ENCODE measurements at places on chromosomes 5 and 9.

- DNase-seq = no peak
These were observed 29.1 kb upstream of the BRINP1 start for GRCh38 chr9:119398350-119398749.

DNA sequence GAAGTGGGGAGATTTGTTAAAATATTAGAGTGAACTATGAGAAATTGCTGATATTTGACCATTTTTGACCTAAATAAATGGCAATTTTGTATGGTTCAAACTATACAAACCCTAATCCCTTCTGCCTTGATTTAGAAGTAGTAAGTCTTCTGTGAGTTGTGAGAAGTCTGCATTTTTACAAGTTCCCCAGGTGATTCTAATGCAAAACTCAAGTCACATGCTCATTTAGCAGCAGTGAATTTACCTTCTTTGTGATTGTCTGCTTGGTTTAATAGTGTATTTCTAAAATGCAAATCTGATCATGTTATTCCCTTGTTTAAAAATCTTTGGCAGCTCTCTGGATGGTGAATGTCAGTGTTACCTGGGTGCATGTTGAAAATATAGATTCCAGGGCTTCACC is 2.8 kb downstream of the MEGF10 start:
- no peak for DNase-seq

GRCh38 chr5:39083968-39084367 is 9.8 kb upstream of the RICTOR start:
- DNase-seq = no peak

DNA sequence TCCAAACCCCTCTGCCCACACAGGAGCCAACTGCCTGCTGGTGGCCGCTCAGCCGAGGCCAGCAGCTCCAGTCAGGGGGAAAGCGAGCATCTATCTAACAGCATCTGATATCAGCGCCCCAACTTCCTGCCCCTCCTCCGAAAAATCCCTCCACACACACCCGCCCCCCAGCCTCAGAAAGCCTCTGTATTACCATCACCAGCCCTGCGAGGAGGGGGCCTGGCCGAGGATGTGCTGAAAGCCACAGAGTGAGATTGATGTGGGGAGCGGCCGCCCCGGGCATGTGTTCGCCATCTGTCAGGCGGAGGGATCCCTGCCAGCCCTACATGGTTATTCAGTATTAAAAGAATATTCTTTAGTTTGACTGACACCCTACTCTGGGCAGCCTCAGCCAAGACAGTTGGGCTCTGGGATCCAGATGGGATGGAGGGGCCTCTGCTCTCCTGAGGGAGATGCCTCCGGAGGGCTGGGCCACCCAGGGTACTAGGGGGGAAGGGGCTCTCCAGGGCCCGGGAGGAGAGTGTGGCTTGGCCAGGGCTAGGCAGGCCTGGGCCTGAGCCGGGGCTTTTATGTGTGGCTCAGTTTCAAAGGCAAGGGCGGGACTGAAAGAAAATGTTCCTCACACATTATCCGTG is 98.0 kb downstream of the HSD17B3 start:
- DNase-seq = no peak

GRCh38 chr5:157247267-157247666 is 18.7 kb upstream of the CYFIP2 start:
- no peak for DNase-seq

DNA sequence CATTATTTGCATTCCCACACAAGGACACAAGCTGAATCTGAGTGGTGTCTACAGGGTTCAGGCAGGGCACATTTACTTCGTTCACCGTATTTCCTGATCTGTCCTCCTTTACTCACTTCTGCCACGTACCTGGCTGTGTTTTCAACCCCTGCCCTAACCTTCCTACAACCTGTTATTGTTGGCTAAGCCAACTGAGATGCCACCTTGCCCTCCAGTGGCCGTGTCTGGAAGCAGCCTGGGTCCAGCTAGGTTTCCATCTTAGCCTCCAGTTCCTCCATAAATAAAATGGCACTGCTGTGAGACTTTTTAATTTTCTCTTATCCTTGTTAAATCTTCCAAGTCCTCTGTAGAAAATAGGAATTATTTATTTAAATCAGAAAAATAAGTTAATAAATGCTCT is 64.8 kb downstream of the ATP10B start:
- no peak for DNase-seq

- DNase-seq = no peak
These were observed 355.6 kb upstream of the IZUMO3 start for GRCh38 chr9:24901319-24901718.

- no peak for DNase-seq
These were observed 4.5 kb upstream of the TRMT10B start for GRCh38 chr9:37749129-37749528.

DNA sequence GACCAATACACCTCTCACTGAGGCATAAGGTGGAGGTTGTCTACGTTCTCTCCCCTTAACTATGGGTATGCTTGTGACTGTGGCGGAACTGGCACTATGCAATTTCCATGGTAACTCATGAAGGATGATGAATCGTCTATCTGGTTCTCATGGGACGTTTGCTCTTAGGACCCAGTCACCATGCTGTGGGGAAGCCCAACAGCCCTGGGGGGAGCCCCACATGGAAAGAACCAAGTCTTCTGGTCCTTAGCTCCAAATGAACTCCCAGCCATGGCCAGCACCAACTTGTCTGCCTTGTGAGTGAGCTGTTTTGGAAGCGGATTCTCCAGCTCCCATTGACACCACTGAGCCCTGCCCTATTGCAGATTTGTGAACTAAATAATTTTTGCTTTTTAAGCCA is 188.7 kb upstream of the S1PR3 start:
- peak; percentile 36 for DNase-seq

DNA sequence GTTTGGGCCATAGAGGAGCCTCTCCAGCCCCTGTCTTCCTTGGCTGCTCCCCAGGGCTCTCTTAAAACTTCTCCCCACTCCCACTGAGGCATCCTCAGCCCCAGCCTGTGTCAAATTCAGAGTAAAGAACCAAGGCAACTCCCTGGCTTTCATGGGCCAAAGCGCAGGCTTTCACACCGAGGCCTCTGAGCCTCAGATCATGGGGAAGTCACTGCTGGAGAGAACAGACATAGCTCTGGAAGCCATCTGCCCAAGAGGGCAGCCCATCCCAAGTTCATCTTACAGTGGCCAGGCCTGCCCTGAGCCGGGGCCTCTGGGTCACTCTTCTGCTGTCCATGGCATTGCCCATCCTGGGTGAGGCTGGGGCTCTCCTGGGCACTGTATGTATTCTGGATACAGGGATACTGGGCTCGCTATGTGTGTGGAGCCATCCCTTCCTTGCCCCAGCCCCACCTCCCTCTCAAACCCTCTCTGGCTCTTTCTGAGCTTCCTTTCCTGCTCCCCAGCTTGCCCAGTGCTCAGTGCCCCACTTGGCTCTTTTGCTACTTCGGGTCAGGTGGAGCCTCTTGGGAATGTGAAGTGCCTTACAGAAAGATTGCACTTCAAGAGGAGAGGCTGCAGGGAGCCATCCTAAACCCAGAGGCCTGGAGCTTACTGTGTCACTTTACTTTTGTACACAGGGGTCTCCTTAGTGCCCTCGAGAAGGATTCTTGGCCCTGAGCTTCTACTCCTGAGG is 33.0 kb downstream of the TGFBI start:
- peak; percentile 45 for DNase-seq

DNA sequence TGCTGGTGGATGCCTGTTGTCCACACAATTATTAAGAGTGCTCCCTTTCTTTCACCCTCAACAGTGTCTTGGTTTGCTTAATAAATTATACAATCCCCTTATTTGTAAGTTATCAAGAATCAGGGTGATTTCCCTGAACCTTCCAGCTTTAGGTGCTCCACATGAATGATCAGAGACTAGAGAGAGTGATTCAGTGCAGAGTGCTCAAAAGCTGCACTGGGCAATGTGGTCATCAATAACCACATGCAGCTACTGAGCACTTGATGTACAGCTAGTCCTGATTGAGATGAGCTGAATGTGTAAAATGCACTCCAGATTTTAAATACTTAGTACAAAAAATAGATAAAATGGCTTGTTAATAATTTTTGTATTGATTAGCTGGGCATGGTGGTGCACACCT is 76.8 kb upstream of the TRIO start:
- DNase-seq = no peak

- DNase-seq = no peak
These were observed 29.7 kb downstream of the PCDHGC5 start for GRCh38 chr5:141518618-141519015.

GRCh38 chr9:83572524-83572923 is 34.3 kb upstream of the FRMD3 start:
- DNase-seq = no peak

- no peak for DNase-seq
These were observed 109.8 kb downstream of the HMHB1 start for GRCh38 chr5:143921525-143922311.

DNA sequence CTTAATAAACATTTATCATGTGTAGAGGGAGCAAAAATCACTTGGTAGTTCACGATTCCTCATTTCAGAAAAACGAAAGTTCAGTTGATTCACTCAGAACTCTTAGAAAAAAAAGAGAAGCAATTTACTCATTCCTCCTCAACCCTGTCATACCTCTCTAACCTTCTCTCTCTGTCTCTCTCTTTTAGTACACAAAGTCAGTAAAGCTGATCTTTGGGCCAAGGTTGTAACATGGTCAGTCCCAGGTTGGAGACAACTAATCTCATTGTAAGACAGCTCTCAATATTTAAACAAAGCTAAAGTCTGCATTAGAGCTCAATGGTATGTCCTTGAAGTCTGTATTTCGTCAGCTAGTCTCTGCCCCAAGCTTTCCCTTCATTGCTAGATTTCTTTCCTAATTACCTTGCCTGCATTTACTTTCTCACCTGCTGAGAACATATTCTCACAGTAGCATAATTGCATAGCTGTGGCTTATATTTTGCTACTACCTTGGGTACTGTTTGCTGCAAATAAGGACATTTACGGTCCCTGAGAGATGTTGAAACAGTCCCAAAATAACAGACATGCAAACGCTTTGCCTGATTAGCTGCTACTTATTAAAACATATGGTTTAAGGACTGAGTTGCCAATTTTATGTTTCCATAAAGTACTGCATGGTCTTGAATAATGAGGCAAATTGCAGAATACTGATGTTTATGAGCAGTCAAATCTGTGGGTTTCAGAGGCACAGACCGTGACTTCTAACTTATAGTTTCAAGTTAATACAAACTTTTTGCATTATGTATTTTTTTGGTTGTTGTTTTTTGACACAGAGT is 138.3 kb downstream of the GPBP1 start:
- DNase-seq = no peak

GRCh38 chr5:94746731-94747124 is 128.3 kb downstream of the SLF1 start:
- no peak for DNase-seq

DNA sequence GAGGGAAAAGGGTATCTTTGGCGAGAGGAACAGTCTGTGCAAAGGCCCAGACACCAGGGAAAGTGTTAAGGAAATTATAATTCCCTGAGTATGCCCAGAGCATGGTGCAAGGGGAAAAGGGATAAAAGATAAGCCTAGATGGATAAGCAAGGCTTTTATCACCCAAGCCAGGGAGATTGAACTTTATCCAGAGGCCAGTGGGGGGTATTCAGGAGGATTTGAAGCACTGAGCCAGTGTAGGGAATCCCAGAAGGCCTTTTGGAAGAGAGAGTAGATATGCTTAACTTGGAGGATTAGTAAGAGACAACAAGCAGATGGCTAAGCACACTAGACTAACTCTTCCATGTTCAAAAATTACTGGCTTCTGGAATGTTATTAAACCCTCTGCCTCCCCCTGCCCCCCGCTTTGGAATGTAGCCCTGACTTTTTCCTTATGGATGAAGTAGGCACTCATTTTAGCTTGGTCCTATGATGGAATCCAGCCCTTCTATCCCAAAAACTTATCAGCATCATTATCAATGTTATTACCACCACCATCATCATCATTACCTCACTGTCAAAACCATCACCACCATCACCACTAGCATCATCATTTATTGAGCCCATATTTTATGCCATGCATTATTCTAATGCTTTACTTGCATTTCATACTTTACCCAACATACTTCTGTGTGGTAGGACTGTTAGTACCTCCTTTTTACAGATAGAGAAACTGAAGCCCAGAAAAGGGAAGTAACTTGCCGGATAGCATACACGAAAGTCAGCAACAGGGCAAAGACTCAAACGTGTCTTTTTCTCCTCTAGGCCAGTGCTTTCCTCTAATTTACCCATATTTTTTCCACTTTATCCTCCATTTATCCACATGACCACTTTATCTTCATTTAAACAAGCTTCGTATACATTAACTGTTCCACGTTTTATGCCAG is 237.0 kb downstream of the PAPPA start:
- DNase-seq = no peak

GRCh38 chr9:132582276-132582785 is at the start of gene BARHL1:
Gene BARHL1, plus strand, starts transcription at chr9:132582606. Its CDS starts 192 bp downstream, at chr9:132582798.
- DNase-seq = no peak

DNA sequence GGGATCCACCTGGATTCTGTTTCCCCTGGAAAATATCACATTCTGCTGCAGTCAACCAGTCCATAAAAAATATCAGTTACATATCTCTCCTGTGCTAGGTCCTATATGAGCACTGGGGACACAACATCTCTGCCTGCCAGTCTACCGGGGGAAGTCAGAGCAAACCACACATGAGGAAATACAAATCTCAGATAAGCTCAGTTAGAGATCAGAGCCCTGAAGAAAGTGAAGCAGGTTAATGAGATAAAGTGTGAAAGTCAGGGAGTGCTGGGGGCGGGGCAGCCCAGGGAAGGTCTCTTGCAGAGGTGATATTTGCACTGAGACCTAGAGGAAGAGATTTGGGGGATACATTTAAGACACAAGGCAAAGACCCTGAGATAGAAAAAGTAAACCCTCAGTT is 67.8 kb upstream of the SLC1A1 start:
- DNase-seq = no peak

DNA sequence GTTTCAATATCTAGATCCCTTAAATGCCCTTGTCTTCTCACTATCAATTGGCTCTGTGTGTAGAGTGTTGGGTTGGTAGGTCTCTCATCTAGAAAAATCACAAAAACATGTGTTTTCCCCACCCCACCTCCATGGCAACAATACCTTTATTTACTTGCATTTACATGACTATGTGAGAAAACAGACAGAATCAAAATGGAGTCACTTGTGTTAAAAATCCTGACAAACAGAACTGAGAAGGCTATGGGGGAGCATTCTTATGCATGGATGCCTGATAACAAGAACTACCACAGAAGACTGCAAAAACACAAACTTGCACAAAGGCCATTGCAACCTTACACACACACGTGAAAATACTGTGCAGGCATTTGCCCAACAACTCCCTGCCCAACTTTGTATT is 1352.9 kb upstream of the CDH9 start:
- DNase-seq = no peak

DNA sequence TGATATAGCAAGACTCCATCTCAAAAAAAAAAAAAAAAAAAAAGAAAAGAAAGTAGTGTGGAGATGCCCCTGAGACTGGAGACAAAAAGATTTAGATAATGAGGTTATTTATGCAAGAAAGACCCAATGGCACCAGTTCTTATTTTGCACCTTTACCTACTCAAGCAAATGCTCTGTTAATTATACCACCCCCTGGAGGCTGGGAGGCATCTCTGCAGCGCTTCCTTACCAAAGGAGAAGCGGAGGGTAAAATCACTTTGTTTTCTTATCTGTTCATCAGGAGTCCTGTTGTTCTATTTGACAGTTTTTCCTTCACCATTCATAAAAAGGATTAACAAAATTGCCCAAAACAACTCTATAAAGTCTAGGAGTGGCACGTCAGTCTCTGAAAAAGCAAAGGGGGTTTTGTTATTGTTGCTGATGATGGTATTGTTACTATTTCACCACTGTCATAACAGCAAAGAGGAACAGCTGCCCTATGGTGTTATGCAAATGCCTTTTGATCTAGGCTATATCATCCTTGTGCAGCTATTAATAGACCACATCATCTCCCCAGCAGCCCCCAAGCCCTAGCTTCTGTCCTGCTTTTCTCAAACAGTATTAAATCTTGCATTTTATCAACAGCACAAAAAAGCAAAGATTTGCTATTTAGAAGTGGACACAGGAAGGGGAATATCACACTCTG is 174.0 kb downstream of the PALM2AKAP2 start:
- DNase-seq = no peak

Data from coronary artery (tissue), 2 donors.